ENCODE measurements at places on chromosomes 5 and 9.

DNA sequence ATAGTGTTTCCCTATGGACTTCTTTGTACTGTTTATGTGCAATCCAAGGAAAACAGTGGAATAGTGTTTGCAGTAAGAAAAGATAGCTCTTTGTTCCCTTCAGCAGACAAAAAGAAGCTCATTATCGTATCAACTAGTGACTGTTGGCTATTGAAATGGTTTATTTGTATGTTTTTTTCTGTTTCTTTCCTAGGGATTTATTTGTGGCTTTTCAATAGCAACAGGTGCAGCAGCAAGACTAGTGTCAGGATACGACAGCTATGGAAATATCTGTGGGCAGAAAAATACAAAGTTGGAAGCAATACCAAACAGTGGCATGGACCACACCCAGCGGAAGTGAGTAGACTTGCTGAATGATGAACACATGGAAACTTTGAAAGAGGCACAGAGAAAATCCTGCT, 65.1 kb downstream of the SLC44A1 start:
- no peak for DNase-seq

GRCh38 chr9:7665874-7666273, 133.7 kb downstream of the DMAC1 start:
- DNase-seq, result no peak

- no peak for DNase-seq
Observed at GRCh38 chr9:22241611-22242010, 205.0 kb upstream of the DMRTA1 start.

DNA sequence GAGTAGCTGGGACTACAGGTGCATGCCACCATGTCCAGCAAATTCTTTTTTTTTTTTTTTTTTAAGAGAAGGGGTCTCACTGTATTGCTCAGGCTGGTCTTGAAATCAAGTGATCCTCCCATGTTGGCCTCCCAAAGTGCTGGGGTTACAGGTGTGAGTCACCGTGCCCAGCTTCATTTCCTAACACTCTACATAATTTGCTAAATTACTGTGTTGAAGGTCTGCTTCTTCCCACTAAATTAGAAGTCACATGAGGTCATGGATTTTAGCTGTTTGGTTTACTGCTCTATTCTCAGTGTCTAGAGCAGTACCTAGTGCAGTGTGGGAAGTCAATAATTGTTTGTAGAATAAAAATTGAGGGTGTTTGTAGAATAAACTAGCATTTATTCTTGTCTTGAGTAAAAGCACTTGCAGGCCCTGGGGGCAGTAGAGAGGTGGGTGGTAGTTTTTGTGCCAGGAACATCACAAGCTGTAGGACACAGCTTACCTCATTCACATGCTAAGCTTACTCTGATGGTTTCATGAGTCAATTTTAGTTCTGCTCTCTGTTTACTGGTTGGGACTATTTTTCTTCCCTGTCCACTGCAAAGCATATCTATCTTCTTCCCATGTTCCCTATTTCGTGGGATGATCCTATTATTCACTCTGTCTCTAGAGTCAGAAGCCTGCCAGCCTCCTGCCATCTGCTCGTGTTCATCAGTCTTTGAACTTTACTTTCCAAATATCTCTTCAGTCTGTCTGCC, 7.0 kb downstream of the TEX48 start:
- DNase-seq, result no peak

DNA sequence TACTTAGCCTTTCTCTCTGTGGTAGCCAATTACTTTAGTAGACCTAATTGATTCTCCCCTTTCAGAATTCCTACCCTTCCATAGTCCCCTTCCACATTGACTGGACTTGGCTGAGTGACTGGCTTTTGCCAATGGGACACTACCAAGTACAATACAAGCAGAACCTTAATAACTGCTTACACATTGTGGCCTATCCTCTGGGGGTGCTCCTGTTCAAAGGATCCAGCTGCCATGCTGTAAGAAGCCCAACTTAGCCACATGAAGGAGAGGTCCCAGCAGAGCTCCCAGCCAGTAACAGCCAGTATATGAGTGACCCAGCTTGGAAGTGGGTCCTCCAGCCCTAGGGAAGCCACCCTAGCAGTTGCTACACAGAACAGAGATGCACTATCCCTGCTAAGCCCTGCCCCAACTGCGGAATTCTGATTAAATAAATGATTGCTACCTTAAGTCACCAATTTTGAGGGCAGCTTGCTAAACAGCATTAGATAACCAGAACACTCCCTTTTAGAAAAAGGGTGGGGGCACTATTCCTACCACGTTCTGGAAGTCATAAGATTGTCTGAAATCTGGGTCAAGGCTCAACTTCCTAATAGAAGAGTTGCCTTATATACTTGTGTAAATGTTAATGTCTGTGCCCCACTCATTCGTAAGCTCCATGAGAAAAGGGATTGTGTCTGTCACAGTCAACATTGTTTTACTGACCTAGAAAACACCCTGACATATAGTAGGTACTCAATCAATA, 11.1 kb upstream of the APTX start:
- no peak for DNase-seq

GRCh38 chr9:108636013-108636412, 219.8 kb downstream of the ACTL7B start:
- no peak for DNase-seq

DNA sequence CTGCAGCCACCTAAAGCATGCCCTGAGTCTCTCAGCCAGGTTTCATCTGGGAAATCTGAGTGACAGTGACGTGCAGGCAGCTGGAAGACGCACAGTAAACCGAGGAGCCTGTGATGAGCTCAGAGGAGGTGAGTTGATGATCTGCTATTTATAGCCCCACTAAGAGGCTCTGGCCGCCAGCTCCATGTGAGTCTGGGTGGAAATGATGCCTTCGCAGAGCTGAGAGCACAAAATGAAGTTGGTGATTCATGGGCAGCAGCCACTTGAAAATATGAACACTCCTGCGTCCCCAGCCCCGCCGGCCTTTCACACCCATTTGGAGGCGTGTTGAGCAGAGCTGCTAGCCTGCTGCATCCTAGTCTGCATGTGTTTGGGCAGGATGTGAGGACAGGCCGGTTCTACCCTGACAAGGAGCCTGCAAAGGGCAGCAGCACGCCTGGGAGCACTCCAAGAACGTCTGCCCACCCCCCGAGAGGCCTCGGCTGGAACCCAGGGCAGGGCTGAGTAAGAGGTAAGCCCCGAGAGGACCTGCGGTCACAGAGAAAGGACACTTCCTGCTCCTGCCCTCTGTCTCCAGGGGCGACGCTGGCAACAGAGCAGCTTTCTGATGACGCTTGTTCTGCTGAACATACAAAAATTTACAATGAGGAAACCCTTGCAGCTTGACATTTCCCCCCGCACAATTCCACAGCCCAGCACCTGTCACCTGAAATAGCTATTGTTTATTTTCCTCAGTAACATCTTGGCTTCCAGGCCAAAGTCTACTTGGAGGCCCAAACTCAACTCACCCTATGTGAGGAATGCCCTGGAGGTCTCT, 25.1 kb upstream of the CDKN2AIPNL start:
- DNase-seq, result peak; percentile 28

- no peak for DNase-seq
Observed at GRCh38 chr9:117733465-117733864, 29.3 kb downstream of the TLR4 start.

DNA sequence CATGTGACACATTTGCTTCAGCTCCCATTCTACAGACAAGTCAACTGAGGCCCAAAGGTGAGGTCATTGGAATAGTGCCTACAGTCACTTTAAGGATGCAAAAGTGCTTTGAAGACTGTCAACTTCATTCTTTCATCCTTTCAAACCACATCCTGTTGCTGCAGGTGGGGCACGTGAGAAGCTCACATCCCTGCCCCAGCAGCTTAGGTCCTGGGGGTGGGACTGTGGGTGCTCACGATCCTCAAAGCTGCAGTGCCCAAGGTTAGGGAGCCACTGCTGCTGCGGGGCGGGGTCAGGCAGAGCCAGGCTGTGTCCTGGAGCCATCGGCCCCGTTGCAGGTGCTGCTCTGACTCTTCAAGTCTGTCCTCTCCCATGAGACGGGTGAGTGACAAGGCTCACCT, 57.9 kb upstream of the IER5L start:
- DNase-seq, result no peak

DNA sequence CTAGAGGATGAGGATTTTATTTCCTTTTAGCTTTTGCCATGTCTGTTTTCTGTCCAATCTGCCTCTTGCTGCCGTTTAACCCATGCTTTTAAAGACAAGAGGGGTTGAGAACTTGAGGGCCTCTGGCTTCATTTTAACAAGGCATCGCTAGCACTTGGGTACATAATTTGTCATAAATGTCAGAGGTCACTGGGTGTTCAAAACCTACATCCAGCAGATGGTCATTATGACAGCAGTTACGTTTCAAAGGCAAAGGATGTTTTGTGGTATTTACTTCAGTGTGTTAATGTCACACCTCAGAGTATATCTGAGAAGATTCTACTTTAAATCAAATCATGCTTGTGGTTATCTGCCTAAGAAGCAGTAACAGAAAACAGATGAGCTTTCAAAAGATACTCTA, 918.3 kb downstream of the NR2F1-AS1 start:
- peak; percentile 24 for DNase-seq

DNA sequence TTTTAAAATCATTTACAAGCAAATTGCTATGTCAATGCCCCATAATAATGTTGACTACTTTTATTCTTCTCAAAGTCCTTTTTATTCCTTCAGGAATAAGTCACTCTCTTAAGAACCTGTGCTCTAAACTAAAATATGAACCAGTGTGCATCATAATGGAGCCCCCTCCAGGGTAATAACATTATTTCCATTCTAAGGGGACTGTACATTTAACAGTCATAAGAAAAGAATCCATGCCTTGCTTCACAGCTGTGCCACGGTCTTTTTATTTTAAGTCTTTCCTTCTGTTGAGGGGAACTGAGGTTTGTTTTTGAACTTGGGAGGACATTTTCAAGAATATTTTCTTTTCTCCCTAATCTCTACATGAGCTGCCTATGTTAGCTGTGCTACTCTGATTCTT, 297.6 kb downstream of the MAN2A1 start:
- DNase-seq, result no peak

- peak; percentile 71 for DNase-seq
Observed at GRCh38 chr9:90735952-90736351, 65.7 kb upstream of the SYK start.

- DNase-seq, result no peak
Observed at GRCh38 chr5:167317884-167318283, 973.6 kb upstream of the WWC1 start.

GRCh38 chr5:167513381-167513780, 778.1 kb upstream of the WWC1 start:
- DNase-seq, result no peak

- DNase-seq, result no peak
Observed at GRCh38 chr9:123893831-123894460, 36.0 kb downstream of the DENND1A start.

DNA sequence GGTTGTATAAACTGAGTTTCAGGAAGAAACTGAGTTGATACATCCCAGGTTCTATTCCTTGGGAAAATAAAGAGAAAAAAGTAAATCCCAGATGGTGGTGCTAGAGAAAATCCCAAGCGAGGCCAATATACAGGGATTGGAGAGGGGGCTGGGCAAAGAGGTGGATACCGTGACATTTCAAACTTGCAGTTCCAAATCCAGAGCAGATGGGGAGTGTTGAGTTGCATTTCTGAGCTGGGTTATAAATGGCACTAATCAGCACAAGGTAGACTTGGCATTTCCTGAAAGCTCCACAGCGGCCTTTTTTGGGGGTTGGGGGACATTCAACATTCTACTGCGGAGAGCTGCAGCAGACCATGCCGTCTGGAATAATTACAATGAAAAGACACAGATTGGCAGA, 224.4 kb downstream of the NXNL2 start:
- DNase-seq, result no peak

DNA sequence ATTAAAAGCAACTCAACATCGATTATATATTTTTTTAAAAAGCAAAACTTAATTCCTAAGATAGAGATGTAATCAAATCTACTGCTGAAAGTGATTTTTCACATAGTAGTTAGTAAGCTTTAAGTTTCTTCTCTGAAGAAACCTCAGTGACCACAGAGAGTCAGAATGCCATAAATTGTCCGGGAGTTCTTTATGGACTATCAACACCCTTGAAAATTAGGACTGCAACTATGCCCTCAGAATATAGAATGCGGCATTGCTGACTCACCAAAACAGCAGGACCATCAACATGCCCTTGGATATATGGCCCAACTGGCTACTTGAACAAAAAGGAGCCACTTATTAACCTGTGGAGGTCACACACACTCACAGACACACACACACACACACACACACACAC, 228.9 kb upstream of the SNX2 start:
- DNase-seq, result no peak

DNA sequence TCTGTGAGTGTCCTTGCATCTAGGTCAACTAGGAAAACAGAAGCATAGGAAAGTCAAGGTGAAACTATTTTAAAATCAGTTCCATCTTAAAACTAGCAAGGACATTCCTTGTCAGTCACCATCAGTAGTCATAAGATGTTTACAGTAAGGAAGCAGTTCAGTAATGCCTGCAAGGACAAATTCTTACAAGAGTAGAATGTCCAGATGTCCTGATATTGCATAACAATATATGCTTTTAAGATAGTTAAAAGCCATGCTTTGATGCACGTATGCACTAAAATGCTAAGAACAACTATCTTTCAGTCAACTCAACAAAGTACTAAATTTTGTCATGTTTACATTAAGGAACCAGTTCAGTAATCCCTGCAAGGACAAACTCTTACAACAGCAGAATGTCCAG, 11.3 kb upstream of the SVEP1 start:
- no peak for DNase-seq

GRCh38 chr5:20562544-20562943, 574.5 kb upstream of the CDH18 start:
- DNase-seq, result no peak

DNA sequence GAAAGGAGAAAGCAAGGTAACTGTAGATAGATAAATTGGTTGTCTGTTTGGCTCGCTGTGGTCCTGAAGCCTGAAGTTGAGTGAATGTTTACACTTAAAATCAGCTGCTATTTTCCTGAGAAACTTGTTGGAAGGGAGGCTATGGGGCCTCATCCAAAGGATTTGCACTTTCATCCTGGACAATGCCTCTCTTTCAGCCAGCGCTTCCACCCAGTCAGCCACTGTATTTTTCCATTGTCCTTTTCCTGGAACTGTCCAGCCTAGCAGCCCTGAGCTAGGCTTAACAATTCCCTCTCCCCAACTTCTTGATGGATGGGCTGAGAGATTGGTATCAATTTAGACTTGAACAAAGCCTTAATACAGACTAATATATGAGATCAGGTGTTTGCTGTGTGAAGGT, 429.2 kb downstream of the DMAC1 start:
- no peak for DNase-seq

GRCh38 chr9:19931098-19931890, 142.5 kb upstream of the SLC24A2 start:
- no peak for DNase-seq

DNA sequence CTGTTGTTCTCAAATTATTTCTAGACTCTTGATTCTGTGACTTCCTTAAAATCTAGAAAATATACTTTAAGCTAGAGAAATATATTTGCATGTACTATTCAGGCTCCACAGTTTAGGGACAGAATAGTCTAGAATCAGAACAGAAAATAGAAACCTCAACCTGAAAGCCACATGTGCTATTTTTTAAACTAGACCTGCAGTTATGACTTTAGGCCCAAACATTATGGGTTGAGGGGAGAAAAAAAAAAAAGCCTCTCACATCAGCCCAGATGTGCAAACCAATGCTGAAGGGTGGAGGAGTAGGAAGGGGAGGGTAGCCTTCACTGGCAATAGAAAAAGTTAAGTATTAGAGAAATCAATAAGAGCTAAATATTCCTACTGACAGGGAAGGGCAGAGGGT, 35.7 kb downstream of the ELL2 start:
- no peak for DNase-seq
